ENCODE measurements at places on chromosomes 5 and 9. TPM values are rescaled to one million over a fixed set of nuclear protein-coding genes. Genes with fewer than 3 reads are reported as not detected.

RGS14 gene
- total RNA-seq = 2.5 TPM

SLC46A2 gene
- total RNA-seq = not detected

SYNPO gene
- total RNA-seq = 1.5 TPM

GFI1B gene
- not detected for total RNA-seq

FBXW2 gene
- 23.9 TPM for total RNA-seq

INSL4 gene
- total RNA-seq = not detected

LSM11 gene
- 3.3 TPM for total RNA-seq
